GM06990 (cell line): ENCODE measurements at places on chromosomes 2 and 18.

- no peak for DNase-seq
These were observed 215.3 kb downstream of the CALCRL start for GRCh38 chr2:187232749-187233148.

DNA sequence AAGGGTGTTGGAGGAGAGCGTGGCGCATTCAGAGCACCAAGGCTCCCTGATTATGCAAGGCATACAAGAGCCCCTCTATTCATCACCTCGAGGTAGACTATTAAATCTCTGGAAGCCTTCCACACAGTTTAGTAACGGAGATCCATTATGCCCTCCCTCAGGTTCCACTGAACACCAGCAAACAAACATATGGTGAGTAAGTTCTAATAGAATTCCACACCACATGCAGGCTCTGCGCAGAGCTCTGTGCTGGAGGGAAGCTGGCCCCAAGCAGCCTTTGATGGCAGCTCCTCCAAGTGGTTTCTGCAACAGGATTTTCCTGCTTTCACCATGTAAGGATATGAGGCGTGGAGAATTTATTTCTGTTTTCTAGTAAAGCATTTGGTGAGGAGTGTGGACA, 238.6 kb downstream of the C1D start:
- DNase-seq: no peak

DNA sequence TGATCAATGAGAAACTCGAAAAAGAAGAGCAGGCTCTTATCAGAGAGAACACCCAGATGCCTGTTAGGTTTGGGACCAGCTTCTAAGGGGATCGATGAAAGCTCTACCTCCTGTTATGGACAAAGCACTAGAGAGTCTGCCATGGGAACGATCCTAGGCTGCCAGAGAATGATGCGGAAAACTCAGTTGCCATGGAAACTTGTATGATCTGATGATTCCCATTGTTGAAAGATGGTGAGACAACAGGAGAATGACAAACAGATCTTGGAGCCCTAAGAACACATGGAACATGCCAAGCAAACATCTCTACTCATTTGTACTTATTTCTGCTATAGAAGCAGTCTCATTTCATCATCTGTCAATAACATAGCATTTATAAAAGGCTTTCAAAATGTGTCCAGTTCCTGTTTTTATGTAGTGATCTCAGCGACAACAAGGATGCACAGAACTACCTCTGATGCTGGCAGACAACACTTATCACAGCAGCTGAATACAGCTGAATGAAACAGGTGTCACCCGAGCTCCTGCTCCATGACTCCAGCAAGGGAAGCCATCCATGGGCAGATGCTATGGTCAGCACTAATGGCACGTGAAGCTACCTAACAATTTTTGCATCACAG, 59.6 kb downstream of the NCKAP5 start:
- DNase-seq: no peak

- no peak for DNase-seq
These were observed 30.2 kb upstream of the IL1R2 start for GRCh38 chr2:101961338-101962191.

GRCh38 chr2:199480966-199481365, 23.2 kb upstream of the SATB2 start:
- DNase-seq: no peak

GRCh38 chr2:205865056-205865455, 182.8 kb downstream of the NRP2 start:
- no peak for DNase-seq

- no peak for DNase-seq
These were observed 19.1 kb downstream of the SLC40A1 start for GRCh38 chr2:189561371-189562038.

- DNase-seq: no peak
These were observed 86.4 kb downstream of the TCF4 start for GRCh38 chr18:55501579-55501978.

DNA sequence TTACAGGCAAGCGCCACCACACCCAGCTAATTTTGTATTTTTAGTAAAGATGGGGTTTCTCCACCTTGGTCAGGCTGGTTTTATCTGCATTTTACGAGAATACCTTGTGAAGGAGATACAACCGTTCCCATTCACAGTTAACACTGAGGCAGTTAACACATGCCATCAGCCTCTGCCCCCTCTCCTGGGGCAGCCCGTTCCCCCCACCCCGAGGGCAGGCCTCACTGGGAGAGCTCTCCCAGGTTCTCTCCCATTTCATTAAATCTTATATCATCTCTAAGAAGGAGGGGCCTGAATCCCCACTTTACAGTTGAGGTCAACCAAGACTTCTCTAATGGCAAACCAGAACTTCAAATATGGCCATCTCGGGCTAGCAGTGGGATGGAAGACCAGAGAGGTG, 95.0 kb upstream of the ST3GAL5 start:
- DNase-seq: no peak

- no peak for DNase-seq
These were observed 433.7 kb upstream of the SPRED2 start for GRCh38 chr2:65866148-65866547.

DNA sequence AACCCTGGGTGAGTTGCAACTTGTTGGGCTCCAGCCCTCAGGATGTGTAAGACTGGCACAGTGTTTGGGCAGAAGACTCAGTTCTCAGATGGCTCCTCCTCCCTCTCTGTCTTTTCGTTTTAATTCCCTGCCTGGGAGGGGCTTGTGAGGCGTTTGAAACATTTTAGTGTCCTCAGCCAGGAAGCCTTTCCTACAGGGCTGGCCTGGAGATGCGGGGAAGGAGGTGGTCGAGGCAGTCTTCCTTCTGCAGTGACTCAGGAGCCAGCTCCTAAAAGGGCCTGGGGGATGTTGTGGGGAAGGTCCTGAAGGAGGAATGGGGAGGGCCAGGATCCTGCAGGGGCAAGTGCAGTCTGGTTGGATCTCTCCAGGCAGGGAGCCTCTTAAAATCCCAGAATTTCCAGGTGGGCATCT, 22.1 kb upstream of the IGFBP5 start:
- no peak for DNase-seq

GRCh38 chr2:105396254-105397024, 2.4 kb downstream of the FHL2 start:
- DNase-seq: no peak

DNA sequence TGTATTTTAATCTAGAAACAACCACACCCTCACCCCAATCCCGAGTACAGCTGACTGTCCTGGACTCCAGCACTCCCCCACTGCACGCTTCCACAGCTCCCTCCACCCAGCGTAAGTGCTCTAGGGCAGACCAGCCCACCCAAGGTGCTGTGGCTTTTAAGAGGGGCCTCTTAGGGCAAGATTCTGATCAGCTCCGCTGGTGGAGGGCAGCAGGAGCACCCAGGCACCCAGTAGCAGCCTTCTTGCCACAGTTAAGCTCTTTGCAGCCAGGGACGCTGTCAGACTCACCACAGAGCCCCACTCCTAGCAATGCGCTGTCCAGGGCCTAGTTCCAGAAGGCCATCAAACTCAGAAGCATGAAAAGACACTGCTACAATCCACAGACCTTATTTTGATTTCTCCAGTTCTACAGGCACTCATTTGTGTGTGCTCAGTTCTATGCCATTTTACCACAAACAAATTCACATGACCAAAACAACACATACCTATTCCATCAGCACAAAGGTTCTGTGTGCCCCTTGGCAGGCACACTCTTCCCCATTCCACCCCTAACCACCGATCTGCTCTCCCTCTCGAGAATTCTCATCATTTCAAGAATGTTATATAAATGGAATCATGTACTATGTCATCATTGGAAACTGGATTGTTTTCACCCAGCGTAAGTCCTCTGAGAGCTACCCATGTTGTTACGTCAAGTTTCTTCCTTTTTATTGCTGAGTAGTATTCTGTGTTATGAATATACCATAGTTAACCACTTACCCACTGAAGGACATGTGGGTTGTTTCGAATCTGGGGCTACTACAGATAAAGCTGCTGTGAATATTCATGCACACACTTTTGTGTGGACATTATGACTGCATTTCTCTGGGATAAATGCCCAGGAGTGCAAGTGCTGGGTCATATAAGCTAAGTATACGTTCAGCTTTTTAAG, 40.4 kb downstream of the PTPN2 start:
- no peak for DNase-seq

DNA sequence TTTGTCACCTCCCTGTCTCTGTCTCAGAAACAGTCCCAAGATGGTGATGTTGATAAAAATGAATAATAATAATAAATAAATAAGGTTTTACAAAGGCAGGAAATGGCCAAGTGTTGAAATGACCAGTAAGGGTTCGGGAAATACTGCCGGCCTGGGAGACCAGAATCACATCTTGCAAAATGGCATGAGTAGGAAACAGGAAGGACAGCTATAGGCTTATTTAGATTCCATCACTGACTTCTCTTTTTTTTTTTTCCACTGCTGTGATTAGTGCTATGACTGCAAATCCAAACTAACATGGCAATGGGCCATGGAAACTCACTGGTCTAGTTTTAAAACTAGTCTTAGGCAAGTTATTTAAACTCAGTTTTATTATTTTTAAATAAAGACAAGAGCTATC, 60.6 kb downstream of the SCN1A start:
- DNase-seq: no peak

GRCh38 chr18:74204526-74205152, 56.3 kb downstream of the TIMM21 start:
- no peak for DNase-seq

DNA sequence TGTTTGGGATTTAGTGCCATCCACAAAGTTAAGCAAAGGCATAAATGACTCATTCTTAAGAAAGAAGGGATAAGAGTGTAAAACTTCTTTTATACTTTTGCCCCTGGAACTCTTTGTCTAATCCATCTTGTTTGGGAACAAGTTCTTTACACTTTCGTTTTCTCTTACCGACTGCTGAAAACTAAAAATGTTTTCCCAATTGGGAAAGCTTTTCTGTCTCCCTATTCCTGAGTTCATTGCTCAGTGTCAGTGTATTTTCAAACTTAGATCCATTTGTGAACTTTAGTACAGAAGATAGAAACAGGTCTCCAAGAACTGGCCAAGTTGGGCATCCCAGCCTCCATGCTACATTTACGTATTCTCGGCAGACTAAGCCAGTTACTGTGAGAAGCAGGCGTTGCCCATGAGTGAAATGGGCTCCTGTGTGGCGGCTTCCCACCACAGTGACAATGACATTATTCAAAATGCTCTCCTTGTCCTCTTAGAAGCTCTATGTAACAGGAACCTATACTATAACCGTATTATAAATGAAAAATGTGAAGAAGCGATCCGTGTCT, 51.7 kb downstream of the TGOLN2 start:
- no peak for DNase-seq

DNA sequence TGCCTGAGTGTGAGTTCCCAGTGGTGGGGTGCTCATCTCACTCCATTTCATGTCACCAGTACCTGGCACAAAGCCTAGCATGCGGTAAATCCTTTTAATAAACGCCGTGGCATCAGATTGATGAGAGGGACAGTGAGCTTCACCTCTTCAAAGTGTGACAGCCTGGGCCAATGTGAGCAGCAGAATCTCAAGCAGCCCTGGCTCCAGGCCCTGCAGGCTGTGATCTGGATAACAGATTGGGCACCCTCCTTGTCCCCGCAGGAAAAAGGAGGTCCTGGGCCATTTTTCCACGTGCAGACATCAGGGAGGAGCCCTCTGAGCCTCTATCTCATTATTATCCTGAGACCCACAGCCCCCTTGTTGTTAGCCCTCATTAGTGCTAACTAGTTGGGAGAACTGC, 34.8 kb downstream of the TET3 start:
- DNase-seq: no peak

- DNase-seq: no peak
These were observed 168.1 kb downstream of the NRXN1 start for GRCh38 chr2:50863856-50864255.
